ENCODE measurements at places on chromosomes 11 and 22.

- DNase-seq, result no peak
Measured at GRCh38 chr22:45683248-45683647, 11.6 kb downstream of the ATXN10 start.

DNA sequence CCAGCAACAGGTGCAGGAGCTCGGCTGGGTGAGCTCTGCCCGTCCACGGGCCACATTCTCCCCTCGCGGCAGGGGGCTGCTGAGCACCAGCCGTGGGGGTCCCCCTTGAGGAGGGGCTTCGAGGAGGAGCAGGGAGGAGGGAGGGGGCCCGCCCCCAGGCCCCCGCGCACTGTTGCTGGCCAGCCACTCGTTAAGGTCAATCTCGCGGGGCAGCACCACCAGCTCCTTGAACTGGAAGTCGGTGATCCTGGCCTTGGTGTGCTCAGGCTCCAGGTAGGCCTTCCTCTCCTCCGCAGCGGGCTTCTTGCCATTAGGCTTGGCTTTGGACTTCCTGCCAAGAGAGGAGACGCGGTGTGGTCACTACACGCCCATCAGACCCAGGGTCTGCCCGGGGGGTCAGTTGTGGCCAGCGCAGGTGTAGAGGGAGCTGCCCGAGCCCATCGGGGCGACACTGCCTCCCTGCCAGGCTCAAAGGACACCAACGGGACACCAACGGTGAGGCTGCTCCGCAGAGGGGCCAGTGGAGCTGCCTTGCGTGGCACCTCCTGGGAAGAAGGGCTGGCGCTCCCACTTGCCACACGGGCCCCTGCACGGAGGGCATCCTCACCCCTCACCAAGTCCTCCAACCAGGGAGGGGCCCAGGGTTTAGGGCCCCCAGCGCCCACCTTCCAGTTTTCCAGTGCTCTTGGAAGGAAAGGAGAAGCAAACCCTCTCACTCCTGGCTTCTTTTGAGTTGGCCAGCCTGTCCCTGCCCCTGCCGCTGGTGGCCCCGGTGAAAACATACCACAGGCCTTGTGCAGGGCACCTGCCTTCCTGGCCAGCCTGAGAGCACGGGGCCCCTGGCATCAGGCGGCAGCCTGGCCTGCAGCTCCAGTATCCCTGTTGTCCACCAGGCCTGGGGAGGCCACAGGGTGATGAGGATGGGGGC is 5.8 kb downstream of the MOB2 start:
- DNase-seq, result no peak

DNA sequence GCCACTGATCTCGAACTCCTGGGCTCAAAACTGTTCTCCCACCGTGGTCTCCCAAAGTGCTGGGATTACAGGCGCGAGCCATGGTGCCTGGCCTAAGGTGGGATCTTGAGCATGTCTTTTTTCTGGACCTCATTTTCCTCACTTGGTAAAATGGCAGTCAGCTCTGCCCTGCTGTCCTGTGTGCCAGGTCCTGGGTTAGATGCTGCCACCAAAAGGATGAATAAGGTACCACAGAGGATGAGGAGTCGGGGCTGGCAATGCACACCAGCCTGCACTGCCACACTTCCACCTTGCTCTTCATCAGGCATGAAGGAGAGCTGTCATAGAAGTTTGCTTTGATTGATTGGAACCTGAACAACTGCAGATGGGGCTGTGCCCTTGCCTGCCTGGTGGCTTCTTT is 32.3 kb downstream of the ACO2 start:
- DNase-seq, result no peak

DNA sequence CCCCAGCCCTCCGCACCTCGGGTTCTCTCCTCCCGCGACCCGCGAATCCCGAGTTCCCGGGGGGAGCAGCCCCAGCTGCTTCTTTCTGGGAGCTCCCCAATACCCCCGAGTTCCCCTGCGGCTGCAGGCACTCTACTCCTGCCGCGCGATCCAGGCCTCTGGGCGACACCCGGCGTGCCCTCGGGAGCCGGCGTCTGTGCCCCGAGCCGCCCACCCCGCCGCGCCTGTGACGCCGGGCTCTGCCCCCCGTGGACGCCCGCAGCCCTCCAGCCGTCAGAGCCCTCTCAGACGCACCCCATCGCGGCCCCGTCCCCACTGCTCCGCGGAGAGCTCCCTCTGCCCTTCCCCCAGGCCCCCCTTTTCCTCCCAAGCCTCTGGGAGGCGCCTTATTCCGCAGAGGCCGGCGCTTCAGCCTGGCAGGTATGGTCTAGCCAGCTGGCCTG is 422 bp downstream of the GLB1L2 start:
- no peak for DNase-seq

DNA sequence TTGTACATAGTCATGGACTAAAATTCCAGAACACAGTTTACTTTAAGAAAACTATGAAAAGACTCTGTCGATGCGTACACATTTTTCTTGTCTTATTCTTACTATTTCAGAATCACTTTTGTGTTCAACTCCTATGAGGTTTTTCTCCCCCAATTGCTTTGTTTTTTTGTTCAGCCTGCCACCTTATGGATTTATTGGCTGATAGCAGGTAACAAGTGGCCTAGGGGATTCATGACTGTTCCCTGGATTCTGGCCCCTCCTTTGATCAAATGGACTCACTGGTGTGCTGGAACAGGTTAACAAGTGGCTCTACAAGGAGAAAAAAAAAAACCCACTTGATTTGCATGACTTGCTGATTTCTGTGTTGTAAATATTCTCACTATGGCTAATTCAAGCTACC is 10.6 kb downstream of the MMP20 start:
- no peak for DNase-seq

DNA sequence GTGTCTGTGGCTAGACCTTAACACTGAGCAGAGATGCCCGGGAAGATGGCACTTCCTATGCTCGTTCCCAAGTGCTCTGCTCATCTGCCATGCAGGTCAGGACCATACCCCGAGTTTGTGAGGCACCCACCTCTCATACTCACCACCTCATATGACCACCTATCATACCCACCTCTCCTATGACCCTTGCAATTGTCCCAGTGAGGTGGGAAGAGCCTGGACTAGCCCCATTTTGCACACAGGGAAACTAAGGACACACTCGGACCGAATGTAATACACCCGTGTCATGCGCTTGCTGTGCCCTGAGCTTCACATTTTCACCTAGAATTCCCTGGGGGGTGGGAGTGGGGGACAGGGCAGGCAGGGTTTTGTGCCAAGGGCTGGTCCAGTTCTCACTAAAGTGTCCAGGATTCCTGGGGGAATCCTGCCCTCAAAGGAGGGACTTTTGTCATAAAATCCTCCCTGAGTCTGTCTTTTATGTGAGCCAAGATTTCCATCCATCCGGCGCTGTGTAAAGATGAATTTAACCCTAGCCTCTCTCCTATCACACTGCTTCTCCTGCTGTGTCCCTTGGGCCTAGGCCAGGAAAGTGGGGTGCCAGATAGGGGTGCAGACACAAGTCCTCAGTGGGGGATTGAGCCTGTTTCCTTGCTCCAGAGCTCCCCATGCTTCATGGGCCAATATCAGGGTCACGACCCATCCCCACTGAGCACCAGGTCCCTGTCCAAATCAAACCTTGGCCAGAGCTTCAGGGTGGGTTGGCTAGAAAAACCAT is 20.0 kb downstream of the TPBGL start:
- no peak for DNase-seq

- no peak for DNase-seq
Measured at GRCh38 chr11:15485432-15485831, 370.7 kb downstream of the INSC start.

- DNase-seq, result no peak
Measured at GRCh38 chr22:40107244-40107643, 70.5 kb upstream of the TNRC6B start.

DNA sequence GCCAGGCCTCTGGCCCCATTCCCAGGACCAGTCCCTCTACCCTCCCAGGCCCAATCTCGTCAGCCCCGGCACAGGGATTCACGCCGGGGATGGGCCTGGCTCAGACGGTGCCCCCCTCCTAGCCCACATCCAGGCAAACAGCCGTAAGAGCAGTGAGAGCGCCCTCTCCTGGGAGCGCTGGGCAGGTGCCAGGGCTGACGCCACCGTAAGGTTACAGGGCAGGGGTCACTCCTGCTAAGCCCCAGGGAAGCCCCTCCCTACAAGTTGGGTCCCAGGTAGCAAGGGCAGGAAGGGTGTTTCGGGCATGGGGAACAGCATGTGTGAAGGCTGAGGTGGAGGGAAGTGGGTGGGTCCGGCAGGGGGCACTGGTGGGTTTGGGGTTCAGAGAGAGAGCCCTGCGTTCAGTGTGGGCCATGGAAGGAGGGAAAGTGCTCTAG is 19.2 kb upstream of the PPARA start:
- no peak for DNase-seq

GRCh38 chr11:108565653-108566052 is 27.9 kb downstream of the EXPH5 start:
- DNase-seq, result no peak

GRCh38 chr22:19615001-19615461 is 90.8 kb upstream of the CLDN5 start:
- no peak for DNase-seq

- no peak for DNase-seq
Measured at GRCh38 chr22:46012881-46013281, 35.9 kb upstream of the WNT7B start.

DNA sequence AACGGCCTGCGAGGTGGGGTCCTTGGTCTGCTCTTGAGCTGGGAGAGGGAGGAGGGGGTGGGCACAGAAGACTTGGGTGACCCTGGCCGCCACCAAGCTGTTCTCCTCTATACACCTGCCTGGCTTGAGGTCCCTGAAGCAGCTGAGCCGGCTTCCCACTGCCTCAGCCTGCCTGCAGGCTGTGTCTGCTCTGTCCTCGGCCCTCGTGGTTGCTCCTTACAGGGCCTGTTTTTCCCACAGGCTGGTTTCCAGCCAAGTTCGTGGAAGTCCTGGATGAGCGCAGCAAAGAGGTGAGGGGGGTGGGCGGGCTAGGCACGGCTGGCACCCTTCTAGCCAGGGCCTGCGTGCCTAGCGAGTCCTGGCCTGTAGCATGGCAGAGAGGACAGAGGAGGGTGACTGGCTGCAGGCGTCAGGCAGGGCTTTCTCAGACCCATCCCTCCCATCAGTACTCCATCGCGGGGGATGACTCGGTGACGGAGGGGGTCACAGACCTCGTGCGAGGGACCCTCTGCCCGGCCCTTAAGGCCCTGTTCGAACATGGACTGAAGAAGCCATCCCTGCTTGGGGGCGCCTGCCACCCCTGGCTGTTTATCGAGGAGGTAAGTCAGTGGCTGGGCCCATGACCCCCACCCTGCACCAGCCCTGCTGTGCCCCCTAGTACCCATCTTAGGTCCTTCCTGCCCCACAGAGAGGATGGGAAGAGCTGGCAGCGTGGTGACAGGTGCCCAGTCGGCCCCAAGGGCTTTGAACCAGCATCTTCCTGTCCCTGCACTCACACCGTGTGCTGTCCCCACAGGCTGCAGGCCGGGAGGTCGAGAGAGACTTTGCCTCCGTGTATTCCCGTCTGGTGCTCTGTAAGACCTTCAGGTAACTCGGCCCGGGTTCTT is 37.7 kb downstream of the SGSM3 start:
- no peak for DNase-seq

GRCh38 chr22:21734540-21735199 is 924 bp downstream of the YPEL1 start:
- DNase-seq, result no peak

- no peak for DNase-seq
Measured at GRCh38 chr11:74504100-74504691, 10.7 kb upstream of the LIPT2 start.

DNA sequence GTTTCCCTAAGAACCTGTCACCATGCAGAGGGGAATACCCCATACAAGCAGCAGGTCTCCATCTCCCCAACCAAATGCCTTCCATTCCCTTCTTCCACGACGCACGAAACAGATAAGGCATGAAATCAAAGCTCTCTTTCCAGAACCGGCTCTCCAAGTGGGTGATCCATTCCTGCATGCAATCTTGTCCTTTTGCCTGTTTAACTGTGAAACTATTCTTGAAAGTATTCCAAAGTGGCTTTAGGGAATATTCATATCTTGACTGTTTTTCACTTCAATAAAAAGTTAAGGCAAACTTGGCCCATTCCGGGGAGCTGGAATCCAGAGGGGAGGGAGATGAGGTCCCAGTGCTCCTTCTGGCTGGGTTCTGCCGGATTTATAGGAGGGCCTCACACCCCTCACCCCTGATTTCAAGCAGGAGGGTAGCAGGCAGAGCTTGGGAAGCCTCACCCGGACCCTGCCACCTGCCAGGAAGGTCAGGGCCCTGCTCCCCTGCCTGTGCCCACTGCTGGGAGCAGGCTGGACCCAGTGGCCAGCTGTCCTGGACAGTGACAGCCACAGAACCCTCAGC is 60.9 kb downstream of the SCGB1A1 start:
- no peak for DNase-seq

- no peak for DNase-seq
Measured at GRCh38 chr11:44221992-44222391, 87.9 kb downstream of the ALX4 start.

GRCh38 chr22:27654546-27655445 is 146.8 kb downstream of the MN1 start:
- DNase-seq, result no peak

GRCh38 chr22:41308544-41308947 is 7.2 kb downstream of the ZC3H7B start:
- DNase-seq, result no peak

- no peak for DNase-seq
Measured at GRCh38 chr11:78391424-78391823, 26.2 kb downstream of the GAB2 start.

DNA sequence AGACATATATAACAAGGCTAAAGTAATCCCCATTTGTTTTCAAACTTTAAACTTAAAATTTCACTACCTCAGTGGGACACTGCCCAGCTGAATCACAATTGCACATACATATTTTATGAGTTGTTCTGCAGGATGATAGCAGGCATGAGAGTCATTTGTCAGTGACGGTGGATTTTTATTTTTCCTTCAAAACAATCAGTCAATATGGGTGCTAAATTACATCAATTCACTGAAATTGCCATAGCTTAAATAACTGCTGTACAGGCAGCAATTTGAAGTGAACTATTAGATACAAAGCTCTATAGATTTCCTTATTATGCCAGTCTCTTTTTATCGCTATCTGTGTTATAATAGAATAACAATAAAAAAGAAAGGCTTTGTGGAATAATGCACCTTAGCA is 784.6 kb upstream of the ANO3 start:
- DNase-seq, result no peak

- no peak for DNase-seq
Measured at GRCh38 chr11:3957437-3957836, 102.0 kb downstream of the STIM1 start.

DNA sequence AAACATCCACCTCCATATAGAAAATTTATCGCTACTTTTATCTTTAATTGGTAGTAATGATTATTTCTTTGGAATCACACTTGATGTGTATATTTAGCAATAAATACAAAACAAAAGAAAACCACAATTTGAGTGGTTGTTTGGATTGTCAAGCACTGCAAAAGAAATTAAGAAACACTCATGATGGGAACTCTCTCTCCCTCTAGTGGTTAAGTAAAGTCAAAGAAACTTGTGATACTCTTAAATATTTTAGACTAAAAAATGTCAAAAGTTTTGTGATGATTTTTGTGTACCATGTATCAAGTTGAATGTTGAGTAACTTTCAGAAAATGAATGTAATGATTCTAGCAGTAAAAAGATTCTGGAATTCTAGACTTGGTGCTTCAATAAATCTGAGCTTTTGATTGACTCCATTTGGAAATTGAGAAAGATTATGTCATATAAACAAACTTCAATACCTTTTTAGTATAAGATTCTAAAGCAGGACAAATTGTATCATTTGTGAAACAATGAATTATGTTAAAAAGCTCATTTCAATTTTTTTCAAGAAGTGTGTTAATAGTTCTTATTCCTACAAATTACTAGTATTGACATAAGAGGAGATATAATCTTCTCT is 20.8 kb downstream of the MUC15 start:
- DNase-seq, result no peak

Measured in stimulated activated CD4-positive, alpha-beta T cell treated with anti-CD3 and anti-CD28 coated beads, Interleukin-12 subunit alpha, Interleukin-12 subunit beta, amount 100 ng/mL, for 24 hours (primary cell).